ENCODE measurements at places on chromosomes 12 and 14. TPM values are rescaled to one million over a fixed set of nuclear protein-coding genes. Genes with fewer than 3 reads are reported as not detected.

- no peak for DNase-seq
Observed at GRCh38 chr12:5865397-5865796, 79.7 kb downstream of the ANO2 start.

The ADAM20 gene
- total RNA-seq, result 1.5 TPM

- DNase-seq, result no peak
Observed at GRCh38 chr14:94028450-94028826, 2.3 kb downstream of the OTUB2 start.

The GLI1 gene
- 0.29 TPM for total RNA-seq

DNA sequence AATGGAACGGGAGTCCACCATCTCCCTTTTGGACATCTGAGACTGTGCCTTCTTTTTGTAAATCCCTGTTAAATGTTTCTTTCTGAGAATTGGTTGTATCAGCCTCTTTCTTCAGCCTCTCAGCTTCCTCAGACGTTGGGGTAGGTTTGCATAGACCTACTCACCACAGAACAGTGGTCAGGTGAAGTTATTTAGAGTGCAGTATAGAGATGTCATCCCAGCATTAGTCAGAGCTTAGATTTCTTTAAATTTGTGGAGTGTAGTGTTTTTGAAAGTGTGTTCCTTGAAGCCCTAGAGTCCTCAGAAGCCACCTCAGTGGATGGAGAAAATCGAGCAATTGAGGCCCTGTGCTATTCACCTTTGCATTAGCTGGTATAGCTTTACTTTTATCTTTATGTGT, 8.9 kb upstream of the EEA1 start:
- DNase-seq, result no peak

DNA sequence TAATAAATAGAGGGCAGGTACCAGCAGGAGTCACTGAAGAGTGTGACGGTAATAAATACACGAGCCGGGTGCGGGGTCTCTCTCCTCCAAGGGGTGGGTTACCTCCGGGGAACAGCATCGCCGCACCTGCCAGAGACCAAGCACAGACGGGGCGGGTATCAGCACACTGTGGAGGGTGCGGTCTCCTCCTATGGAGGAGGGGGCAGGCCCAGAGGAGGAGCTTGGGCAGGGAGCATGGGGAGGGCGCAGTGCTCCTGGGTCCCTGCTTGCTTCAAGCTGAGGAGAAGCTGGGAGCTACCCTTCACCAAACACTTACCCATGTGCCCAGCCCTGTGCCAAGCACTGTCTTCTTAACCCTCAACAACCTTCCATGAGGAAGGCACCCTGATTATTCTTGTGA, 12.8 kb downstream of the PGF start:
- peak; percentile 21 for DNase-seq

DNA sequence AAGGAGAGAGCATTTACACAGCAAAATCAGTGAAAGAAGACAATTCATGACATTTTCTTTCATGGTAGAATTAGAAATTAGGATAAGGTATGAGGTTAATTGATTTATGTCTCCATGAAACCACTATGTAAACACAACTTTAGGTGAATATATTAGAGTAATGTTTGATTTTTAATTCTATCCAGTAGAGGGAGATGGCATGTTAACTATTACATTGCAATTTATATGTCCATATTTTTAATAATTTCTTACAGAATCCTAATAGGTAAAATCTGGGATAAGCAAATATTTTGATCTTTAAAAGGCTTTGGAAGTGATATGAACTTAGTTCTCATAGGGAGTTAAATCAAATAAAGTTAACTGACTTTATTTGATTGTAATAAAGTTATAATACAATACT, 373.4 kb upstream of the PDE3A start:
- DNase-seq, result no peak

Measured in osteoblast (primary cell).